Neuronal stem cell (in vitro differentiated cells): ENCODE measurements at places on chromosomes 3 and 15.

DNA sequence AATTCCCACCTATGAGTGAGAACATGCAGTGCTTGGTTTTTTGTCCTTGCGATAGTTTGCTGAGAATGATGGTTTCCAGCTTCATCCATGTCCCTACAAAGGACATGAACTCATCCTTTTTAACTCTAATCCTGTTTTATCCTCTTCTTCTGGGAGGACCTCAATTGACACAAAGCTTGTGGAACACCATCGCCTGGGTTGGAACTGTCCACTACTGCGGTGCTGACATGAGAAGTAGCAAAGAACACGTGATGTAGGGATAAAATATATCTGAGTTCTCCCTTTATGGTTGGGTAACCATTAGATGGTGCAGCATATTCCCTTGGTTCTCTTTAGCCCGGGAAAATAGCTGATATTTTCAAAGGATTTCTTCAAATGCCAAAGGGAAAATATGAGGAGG, 105.3 kb upstream of the TOPAZ1 start:
- DNase-seq: peak; percentile 20

- DNase-seq: no peak
Measured at GRCh38 chr3:128275316-128276145, 122.2 kb downstream of the EEFSEC start.

- no peak for DNase-seq
Measured at GRCh38 chr15:25667829-25668228, 195.3 kb downstream of the ATP10A start.

DNA sequence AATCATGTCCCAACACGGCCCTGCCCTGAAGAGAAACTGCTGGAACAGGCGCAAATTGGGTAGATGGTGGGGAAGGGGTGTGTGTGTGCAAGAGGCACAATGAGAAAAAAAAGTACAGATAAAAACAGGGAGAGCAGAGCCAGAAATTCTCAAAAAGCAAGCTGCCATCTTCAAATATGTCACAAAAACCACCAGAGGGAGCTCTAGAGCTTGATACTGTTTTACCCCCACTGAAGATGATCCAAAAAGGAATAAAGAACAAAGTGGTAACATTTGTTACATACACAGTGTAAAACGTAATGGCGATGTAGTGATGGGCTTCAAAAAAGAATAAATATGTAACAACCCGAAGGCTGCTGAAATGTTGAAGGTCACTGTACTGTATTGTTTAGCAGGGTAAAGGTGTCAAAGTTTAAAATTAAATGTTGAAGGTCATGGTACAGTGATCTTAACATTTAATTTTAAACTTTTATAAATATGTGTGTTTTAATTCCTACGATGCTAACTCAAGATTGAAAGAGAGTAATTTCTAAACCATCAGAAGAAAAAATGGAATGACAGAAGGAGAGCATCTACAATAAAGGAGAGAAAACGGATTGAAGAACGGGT, 6.0 kb downstream of the SNRPA1 start:
- no peak for DNase-seq

DNA sequence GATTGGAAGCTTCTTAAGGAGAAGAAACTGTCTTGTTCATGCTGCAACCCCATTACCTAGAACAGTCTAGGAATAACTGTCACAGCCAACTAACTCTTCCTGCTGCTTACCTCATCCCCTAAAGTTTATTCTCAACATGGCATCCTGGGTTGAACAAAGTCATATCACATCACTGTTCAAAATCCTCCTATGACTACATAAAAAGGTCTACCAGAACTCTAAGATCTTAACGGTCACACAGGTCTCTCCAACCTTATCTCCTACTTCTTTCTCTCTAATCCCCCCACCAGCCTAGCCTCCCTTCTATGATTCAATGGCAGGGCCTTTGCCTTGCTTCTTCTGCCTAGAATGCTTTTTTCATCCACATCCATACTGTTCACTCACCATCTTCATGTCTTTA, 69.3 kb downstream of the CLASP2 start:
- no peak for DNase-seq

DNA sequence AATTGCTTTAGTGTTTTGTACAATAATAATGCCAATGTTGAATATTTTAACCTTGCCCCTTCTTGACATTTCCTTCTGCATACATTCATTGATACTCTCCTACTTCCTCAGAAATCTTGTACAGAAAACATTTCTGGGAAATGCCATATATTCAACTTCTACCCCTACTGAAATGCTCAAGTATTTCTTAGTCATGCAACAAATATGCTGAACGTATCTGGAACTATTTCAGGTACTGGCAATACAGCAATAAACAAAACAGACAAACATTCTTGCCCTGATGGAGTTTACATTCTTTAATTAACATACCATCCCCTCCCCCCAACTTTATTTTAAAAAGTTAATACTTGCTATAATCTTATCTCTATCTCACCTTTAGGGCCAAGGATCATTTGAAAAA, 147.2 kb downstream of the STAG1 start:
- DNase-seq: no peak

GRCh38 chr15:39961051-39961450, 27.1 kb downstream of the EIF2AK4 start:
- DNase-seq: no peak

DNA sequence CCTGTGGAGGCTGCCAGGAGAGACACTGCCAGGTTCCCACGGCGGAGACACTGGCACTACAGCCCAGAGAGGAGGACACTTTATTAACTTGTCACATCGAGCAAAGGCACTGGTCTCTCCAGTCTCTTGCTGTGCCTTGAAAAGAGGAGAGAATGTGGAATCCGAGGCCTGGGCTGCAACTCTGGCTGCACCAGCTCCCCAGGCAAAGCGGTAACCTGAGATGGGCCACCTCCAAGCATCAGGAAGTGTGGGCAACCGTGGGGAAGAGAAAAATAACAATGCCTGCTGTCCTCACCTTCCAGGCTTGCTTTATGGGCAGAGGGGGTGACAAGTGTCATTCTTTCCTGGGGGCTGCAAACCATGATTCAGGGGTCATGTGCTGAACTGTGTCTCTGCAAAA, 91.6 kb upstream of the RGMA start:
- DNase-seq: no peak

- no peak for DNase-seq
Measured at GRCh38 chr3:8641472-8641871, 3.1 kb downstream of the SSUH2 start.

DNA sequence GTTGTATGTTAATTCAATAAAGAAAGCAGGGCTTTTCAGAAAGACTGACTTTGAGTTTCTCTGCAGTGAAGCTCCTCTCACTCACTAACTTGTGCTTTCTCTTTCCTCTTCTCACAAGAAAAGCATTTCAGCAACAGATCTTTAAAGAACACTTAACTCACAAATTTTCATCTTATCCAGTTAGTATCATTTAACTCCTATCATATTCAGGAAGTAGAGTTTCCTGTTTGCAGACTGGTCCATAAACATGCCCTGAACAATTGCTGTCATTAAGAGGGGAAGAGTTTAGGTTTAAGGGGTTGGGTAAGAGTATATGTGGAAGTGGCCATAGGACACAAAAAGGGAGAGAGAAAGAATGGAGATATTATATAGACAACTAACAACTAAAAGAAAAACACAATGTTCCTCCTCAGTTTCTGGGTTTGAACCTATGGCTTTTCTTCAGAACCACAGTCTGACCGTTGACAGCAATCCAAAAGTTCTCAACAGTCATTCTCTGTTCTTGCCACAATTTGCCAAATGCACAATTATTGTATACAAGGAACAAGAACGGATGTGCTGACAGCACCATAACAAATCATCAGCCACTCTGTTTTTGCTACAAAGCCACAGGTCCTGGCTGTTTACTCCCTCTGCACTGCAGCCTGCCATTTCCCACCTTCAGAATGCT, 63.9 kb downstream of the CHAC1 start:
- DNase-seq: no peak

- DNase-seq: no peak
Measured at GRCh38 chr3:103047640-103048039, 612.8 kb downstream of the ZPLD1 start.

- no peak for DNase-seq
Measured at GRCh38 chr3:153051427-153052095, 110.5 kb upstream of the RAP2B start.

- DNase-seq: peak; percentile 63
Measured at GRCh38 chr3:98343647-98344507, 9.8 kb upstream of the OR5K4 start.

GRCh38 chr3:89262309-89262929, 155.0 kb downstream of the EPHA3 start:
- no peak for DNase-seq

DNA sequence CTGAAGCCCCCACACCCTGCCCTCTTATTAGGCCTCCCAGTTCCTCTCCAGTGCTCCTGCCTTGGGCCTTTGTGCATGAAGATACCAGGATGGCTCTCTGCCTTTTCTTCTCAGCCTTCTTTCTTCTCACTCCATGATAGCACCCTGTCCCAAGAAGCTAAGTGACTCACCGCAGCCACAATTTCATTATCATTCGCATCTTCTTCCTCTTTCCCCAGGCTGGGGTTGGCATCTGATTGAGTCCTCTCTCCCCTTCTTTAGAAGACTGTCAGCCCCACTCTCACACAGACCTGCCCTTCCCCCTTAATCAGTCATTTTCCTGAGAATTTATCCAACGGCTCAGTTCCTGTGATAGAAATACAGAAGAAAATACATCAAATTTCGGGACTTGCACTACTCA, 102.0 kb downstream of the STAC start:
- no peak for DNase-seq

DNA sequence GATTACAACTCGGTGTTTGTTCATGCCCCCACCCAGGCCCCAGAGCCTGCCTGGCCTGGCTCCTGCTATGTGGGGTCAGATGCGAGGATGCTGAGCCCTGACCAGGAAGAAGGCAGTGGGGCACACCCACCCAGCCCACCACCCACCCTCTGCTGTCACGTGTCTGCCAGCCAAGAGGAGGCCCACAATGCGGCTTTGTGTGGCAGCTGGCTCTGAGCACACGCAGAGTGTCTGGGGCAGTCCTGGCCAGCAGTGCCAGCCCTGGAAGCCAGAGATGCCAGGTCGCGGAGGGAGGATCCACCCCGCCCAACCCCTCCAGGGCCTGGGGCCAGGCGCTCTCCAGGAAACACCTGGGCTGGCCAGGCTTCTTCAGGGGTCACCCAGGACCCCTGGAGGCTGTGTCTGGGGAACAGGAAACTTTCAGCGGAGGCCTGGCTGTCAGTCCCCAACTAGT, 26.4 kb upstream of the KLF13 start:
- DNase-seq: no peak

DNA sequence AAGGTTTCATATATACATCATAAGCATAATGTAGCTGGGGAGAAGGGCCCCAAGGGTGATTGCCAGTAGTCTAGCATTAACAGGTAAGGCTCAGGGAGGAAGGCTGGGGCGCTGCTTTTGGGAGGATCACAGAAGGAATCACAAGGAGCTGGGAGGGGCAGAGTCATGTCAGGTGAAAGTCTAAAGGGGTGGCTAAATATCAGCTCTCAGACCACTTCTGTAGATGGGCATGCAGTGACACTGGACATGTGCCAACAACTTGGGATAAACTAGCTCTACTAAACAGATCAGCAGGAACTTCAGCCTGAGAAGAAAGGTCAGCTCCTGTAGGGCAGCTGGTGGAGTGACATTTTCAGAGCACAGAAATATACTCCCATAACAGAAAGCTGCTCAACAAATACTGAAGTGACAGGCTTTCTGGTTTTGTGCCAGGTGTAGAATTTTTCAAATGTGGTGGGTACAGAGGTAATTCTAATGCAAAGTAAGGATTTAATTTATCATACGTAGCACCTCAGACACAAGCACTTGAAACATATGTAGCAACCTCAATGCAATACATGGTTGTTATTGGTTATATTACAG, 79.4 kb downstream of the PEX5L start:
- DNase-seq: no peak

GRCh38 chr3:142647856-142648255, 51.7 kb downstream of the PLS1 start:
- DNase-seq: no peak

DNA sequence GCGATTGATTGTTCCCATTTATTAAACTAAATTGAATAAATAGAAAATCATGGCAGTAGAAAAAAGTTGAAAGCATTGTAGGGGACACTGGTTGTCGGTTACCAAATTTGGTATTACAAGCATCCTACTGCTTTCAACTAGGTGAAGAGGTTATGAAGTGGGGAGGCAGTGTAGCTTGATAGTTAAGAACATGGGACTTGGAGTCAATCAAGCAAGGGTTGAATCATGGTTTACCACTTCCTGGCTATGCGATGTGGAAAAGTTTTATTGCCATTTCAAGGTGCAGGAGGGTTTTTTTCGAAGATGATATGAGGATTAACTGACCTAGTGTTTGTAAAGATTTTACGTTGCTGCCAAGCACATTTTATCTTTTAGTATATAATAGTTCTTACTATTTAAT, 318.2 kb upstream of the KCNH8 start:
- no peak for DNase-seq

DNA sequence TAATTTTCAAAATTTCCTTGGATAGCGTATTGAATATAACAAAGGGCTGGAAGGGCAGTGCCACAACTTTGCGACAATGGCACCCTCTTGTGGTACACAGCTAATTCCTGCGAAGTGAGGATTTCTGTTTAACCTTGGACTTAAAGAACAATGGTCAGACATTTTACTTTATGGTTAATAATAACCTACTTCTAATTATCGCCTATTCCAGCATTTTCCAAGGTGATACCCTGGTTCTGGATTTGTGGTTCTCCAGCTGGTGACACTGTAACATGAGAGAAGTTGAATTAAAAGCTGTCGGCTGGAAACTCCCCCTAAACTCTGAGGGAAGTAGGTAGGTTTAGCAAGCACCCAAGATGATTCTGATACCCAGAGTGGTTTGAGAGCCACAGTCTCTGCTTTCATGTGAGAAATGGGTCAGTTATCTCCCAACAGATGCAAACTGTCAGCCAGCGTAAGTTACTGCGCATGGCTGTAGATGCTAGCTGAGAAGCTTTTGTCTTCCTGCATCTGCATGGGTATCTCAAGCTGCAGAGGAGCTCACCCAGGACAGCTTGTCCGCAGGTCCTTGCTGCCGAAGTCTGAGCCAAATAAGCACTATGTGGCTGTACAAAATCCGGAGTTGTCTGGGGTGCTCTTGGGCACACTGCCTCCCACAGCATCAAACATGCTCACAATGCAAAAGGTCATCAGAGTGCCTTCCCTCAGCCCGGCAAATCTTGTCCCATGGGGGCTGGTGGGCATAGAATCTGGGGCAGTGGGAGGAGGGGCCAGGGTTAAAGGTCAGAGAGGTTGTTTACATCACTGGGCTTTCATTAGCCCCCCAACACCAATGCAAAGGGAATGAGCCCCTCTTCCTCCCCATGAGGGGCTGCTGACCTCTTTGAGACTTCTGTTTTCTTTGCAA, 6.6 kb upstream of the CHSY1 start:
- DNase-seq: no peak

DNA sequence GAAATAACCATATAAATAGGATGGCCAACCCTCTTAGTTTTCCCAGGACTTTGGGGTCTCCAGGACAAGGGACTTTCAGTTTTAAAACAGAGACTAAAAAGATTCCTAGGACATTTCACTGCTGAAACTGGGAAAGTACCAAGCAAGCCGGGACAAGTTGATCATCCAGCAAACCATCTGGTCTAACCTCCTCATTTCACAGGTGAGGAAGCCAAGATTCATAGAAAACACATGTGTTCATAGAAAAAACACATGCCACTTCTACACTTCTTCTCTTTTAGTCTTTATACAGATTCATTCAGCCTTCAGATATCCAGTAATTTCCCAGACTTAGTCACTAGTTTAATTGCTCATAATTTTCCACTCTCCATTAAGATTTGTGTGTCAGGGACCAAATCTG, 165.6 kb upstream of the CCDC54 start:
- DNase-seq: no peak
